ENCODE measurements at places on chromosomes 2 and 18.

DNA sequence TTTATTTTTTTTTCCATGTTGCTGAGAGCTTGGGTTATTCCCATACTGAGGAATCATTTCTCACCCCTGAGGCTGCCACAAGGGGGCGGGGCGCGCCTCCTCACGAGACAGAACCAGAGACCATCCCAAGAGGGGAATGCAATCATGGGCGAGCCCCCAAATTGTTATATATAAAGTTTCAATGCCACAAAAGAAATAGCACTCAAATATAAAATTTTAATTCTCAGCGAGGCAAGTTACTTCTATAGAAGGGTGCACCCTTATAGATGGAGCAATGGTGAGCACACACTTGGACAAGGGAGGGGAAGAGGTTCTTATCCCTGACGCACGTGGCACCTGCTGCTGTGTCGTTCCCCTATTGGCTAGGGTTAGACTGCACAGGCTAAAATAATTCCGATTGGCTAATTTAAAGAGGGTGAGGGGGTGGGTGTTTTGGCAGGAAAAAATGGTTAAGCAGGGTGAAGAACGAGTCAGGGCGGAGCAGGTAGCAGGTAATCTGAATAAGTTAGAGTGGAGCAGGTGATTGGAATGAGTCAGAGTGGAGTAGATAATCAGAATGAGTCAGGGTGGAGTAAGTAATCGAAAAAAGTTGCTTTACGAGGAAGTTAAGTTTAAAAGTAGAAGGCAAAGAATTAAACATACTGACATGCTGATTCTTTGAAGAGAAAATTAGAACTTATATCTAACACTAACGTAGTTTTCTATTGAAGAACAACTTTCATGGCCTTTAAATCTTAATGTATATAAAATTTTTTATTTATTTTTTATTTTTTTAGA is 177.5 kb downstream of the MTCL1 start:
- no peak for DNase-seq

DNA sequence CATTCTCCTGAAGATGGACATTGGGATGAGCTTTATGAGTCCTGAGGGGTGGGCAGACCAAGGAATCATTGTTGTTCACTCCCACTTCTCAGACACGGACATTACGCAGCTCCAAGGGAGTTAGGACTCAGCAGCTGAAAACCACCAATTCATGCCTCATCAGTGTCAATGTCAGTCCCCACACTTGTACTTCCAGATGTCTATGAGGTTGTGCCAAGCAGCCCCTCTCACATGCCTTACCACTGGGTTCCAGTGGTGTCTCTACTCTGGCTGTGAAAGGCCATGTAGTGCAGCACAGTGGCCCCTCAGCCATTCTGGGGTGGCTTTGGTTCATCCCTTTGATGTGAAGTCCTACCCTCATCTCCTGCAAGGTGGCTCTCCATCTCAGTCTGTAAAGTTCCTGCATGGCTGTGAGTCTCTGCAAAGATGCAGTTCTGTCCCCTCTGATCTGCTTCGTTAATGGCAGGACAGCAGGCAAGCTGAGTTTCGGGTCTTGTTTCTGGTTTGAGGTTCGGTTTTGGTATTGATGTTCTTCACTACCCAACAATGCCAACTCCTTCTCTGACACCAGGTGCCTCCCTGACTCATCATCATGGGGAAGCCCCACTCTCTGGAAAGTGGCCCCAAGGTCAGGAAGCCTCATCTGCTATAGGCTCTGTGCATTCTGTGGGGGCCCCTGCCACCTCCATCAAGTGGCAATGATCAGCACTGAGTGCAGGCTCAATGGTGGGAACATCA is 14.0 kb upstream of the COL6A3 start:
- peak; percentile 85 for DNase-seq

DNA sequence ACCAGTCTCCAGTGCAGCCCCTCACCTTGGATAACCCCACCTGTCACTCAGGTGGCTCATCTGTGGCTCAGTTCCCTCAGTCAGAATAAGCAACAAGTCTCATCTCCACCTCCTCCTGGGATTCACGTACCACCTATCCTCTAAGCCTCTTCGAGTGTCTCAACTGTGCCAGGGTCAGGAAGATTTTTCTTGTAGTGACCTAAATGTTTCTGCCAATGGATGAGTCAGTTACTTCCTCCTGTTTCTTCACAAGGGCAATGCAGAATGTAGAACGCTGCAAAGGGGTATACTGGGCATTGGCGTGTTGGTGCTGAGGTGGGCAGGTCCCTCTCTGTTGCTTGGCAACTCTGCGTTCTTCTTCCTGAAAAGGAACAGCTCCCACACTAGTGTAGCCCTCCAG is 213.3 kb upstream of the CXCR4 start:
- no peak for DNase-seq

GRCh38 chr2:171509945-171510731 is 12.1 kb upstream of the CYBRD1 start:
- DNase-seq: no peak

GRCh38 chr2:198376677-198377076 is 572.3 kb downstream of the PLCL1 start:
- no peak for DNase-seq

GRCh38 chr2:97849881-97850528 is 136.6 kb downstream of the ZAP70 start:
- no peak for DNase-seq
